ENCODE measurements at places on chromosomes 1 and 21.

GRCh38 chr1:165699577-165699976 lies 1.2 kb upstream of the ALDH9A1 start:
- DNase-seq: no peak

GRCh38 chr1:231075020-231075419 lies 35.0 kb upstream of the FAM89A start:
- no peak for DNase-seq

GRCh38 chr1:68791800-68792199 lies 294.9 kb upstream of the DEPDC1 start:
- no peak for DNase-seq

DNA sequence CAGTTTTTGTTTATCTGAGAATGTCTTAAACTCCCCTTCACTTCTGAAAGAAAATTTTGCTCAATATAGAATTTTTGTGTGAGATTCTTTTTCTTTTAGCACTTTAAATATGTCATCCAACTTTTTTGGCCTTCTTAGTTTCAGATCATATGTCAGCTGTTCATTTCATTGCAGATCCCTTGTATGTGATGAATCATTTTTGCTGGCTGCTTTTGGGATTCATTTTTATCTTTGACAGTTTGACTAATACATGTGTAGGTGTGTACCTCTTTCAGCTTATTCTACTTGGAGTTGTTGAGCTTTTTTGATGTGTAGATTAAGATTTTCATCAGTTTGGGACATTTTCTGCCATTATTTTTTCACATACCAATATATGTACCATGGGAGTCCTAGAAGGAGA lies 156.8 kb downstream of the FASLG start:
- DNase-seq: no peak

DNA sequence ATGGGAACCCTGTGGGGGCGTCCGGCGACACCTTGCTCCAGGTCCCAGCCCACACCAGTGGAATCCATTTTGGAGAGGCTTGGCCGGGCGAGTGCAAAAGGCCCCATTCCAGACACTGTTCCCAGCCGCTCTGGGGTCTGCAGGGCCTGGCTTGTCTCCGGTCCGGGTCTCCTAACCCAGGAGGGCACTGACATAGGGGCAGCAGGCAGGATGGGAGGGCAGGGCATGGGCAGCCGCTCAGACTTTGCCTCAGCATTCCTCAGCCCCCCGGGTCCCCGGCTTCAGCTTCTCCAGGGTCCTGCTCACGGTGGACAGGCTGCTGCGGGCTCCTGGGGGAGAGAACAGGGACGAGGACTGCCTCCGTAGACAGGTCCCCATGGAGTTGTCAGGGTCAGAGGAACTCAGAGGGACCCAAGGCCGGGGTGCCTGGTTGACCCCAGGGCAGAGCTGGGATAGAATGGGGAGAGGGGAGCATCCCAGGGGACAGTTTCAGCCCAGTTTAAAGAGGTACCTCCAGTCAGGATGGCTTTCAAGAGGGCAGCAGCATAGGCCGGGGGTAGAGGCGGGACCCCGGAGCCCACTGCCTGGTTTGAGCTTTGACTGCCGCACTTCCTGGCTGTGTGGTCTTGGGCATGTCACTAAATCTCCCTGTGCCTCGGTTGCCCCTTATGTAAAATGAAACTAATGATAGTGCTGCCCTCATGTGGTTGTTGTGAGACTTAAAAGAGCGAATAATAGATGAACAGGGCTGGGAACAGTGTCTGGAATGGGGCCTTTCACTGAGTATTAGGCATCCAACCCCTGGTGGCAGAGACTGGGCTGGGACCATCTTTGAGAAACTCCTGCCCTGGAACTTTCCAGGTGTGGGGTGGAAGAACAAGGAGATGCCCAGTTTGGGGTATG lies 3.7 kb downstream of the KNCN start:
- peak; percentile 50 for DNase-seq

GRCh38 chr1:53543778-53544695 lies 84.8 kb downstream of the DMRTB1 start:
- DNase-seq: no peak
